Activated CD4-positive, alpha-beta T cell treated with anti-CD3 and anti-CD28 coated beads, Interleukin-2, amount 50 U/mL, for 16 hours (primary cell): ENCODE measurements at places on chromosomes 3 and 15.

GRCh38 chr3:65004306-65004705 is 316.5 kb upstream of the ADAMTS9 start:
- no peak for DNase-seq

- no peak for DNase-seq
Observed at GRCh38 chr15:90020021-90020735, 19.1 kb downstream of the ZNF710 start.

DNA sequence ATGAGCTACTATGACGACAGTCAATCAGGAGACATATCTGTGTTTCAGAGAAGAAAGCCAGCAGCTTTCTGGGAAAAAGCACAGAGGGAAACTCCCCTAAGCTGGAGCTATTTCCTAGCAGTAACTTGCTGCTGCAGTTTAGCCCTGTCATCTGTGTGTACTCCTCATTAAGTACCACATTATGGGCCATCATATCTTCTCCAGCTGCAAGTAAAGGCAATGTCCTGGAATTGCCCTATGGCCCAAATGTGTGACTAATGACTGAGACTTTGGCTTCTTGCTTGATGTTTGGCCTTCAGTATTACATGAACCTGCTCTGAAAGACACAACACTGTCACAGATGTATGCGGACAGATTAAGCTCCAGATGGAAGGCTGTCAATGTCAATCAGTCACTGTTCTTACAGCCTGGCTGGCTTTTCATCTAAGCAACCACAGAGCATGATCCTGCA is 190.8 kb downstream of the FHIT start:
- DNase-seq: peak; percentile 2

GRCh38 chr15:75136758-75137157 is 64.9 kb upstream of the C15orf39 start:
- DNase-seq: no peak

- no peak for DNase-seq
Observed at GRCh38 chr3:166446291-166446690, 609.1 kb upstream of the BCHE start.

DNA sequence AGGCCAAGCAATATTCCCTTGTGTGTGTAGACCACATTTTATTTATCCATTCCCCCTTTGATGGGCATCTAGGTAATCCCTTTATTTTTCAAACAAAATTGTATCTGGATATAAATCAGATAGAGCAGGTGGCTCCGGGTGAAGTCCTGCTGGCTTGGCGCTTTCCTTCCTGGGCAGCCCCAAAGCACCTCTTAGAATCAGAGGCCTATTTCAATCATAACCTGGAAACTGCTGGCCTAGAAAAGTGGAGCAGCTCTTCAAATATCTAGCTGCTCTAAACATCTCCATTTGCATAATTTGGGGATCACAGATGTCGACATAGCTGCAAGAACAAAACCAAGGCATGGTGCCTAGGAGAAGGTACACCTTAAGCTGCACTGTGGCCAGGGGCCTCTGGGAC is 40.2 kb downstream of the RASGRF1 start:
- DNase-seq: no peak

GRCh38 chr3:61848885-61849284 is 287.5 kb downstream of the PTPRG start:
- no peak for DNase-seq

DNA sequence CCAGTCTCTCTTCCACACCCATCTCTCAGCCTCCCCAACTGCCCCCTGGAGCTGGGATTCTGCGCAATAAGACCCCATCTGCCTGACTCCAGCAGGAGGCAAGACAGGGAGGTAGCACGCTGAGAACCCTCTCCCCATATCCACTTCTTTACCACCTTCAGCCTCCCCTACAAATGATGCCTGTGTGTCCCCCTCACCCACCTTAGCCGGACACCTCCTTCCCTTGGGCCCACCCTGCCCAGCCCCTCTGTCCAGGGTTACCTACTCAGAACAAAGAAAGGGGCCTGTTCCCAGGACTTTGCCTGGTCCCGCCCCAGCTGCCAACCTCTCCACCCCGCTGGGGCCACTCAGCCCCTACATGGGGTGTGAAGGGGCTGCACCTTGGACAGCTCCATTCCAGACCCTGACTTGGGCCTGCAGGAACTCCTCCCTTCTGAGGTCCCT is 40.8 kb upstream of the ATP2B2 start:
- DNase-seq: no peak

DNA sequence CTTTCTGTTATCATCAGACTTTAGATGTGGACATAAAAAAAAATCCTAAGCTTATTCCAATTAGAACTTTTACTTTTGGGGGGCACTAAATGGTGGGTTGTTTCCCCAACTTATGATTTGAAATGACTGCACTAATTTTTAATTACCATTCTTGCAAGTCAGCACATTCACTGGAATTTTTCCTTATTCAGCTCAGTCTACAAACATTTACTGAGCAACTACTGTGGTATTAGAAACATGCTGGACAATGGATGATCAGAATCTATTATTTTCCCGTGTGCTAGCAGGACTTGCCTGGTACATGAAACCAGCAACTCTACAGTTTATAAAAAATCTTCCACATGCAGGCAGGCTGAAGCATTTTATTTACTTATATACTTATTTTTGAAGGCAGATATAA is 273.6 kb downstream of the FOXP1 start:
- no peak for DNase-seq

DNA sequence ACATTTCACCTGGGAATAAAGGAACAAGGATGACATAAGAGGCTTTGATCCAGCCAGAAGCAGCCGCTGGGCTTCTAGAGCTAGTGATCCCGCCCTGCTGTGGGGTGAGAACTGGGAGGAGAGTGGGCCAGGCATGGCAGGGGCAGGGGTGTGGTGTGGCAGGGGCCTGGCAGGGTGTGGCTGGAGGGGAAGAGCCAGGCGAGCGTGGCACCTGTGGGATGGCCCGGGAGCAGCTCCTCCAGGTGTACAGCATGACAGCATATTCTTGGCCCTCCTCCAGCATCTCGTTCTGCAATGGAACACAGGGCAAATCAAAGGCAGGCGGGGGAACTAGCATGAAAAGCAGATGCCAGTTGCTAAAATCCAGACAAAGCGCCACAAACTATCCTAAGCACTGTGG is 35.5 kb downstream of the CYFIP1 start:
- DNase-seq: no peak
